Pancreas (tissue), 10 donors: ENCODE measurements at places on chromosomes 6 and 20. TPM values are rescaled to one million over a fixed set of nuclear protein-coding genes. Genes with fewer than 3 reads are reported as not detected.

- H3K27ac ChIP-seq, result no peak overlapping the region
- H3K4me1 ChIP-seq, result peaks cover 21% of the 10 kb centered on the region
Measured at GRCh38 chr6:20866935-20867703, 332.9 kb downstream of the CDKAL1 start.

The NMBR gene
- not detected for polyA plus RNA-seq

- H3K27ac ChIP-seq, result no peak overlapping the region
- no peaks in the 10 kb centered on the region for H3K27me3 ChIP-seq
- peak; percentile 34 for DNase-seq
- no peak overlapping the region for H3K4me3 ChIP-seq
Measured at GRCh38 chr20:32509639-32510066, 75.5 kb downstream of the NOL4L start.

The OLIG3 gene
- polyA plus RNA-seq, result not detected

- no peaks in the 10 kb centered on the region for H3K27me3 ChIP-seq
- H3K4me3 ChIP-seq, result no peak overlapping the region
- no peaks in the 10 kb centered on the region for H3K36me3 ChIP-seq
- DNase-seq, result no peak
- H3K27ac ChIP-seq, result no peak overlapping the region
- H3K4me1 ChIP-seq, result no peaks in the 10 kb centered on the region
Measured at GRCh38 chr6:14207448-14207847, 89.9 kb downstream of the CD83 start.

DNA sequence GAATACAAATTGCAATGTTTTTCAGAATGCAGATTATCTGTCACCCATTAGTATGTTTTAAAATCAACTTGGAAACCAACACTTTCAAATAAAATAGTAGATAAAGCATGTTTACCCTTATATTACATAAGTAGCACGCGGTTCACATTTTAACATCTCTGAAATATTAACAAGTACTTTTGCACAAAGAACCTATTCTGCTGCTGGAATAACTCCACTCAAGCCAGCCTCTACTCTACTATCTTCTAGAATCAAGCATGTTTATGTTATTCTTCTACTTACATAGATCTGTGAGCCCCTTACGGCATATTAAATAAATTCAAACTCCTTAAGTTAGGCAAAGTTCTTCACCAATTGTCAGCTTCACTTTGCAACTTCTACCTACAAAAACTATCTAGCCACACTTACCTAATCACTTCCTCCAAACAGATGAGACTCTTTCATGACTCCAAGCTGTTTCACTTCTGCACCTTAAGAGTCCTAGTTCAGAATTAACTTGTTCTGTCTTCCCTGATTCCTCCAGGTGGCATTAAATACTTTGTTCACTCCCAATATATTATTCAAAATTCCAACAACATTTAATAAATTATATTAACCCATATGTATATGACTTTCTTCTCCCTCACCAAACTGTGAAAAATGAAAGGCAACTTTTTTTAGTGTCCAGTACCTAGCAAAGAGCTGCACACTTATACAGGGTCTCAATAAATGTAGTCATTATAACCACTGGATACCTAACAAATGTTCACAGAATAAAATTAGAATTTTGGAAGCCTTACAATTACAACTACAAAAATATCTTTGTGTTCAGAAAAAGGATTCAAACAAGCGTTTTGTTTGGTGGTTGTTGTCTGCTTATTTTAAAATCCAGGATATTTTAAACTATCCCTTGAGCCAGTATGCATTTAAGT is 12.1 kb downstream of the CEP85L start:
- no peak for DNase-seq
- no peak overlapping the region for H3K27ac ChIP-seq
- no peak overlapping the region for H3K4me3 ChIP-seq
- H3K27me3 ChIP-seq, result no peaks in the 10 kb centered on the region

The KIF13A gene
- polyA plus RNA-seq, result 16.2 TPM

DNA sequence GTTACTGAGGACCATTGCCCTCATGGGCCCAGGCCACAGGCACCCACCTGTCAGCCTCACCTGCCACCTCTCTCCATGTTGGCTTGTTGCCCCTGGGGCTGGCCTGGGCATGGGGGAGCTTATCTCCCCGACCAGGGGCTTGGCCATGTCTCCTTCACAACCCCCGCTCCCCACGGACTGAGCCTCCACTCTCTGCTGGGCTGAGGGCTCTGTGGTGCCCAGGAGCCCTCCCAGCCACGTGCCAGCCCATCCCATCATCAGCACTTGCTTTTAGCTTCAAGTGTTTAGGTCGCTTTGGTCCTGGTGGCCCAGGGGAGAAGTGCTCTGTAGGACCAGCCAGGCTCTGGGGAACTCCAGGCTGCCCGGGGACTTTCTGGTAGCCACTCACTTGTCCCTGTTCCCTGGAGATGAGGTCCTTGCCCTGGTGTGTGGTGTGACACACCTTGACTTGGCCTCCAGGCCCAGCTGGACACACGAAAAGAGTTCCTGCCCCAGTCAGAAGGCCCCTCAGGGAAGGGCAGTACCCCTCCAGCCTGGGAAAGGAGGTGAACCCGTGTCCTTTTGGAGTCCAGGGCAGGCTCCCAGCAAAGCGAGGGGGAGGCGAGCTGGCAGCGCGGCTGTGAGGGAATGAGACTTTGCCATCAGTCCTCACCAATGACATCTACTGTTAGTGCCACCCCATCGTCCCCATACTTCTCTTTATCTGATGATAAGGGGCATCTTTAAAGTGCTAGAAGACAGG is 352.6 kb downstream of the ZFAND3 start:
- no peaks in the 10 kb centered on the region for H3K27me3 ChIP-seq
- DNase-seq, result no peak
- no peaks in the 10 kb centered on the region for H3K4me1 ChIP-seq
- H3K4me3 ChIP-seq, result no peak overlapping the region

The CFAP206 gene
- polyA plus RNA-seq, result 0.31 TPM

- no peak overlapping the region for H3K27ac ChIP-seq
- no peak for DNase-seq
- no peak overlapping the region for H3K4me3 ChIP-seq
- no peaks in the 10 kb centered on the region for H3K27me3 ChIP-seq
- no peaks in the 10 kb centered on the region for H3K4me1 ChIP-seq
Measured at GRCh38 chr6:99745651-99746050, 139.0 kb downstream of the PRDM13 start.

The GTSF1L gene
- polyA plus RNA-seq, result not detected

DNA sequence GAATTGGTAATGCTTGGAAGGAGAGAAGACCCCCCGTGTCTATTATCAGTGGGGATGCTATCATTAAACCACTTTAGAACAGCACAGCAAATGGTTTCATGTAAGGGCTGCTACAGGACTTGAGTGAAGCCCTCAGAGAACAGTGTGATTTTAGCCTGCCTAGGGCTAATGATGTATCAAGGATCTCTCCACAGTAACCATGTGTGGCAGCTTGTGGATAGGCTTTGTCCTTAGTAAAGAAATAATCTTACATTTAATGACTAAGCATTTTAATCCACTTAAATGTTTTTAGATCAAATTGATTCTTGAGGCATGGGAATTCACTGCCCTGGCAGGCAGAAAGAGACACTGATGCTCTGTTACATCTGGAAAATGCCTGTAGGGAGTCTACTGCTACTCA is 495.1 kb downstream of the NKAIN2 start:
- no peaks in the 10 kb centered on the region for H3K4me1 ChIP-seq
- H3K36me3 ChIP-seq, result no peaks in the 10 kb centered on the region
- no peak overlapping the region for H3K4me3 ChIP-seq
- no peak for DNase-seq
- no peaks in the 10 kb centered on the region for H3K27me3 ChIP-seq
- H3K27ac ChIP-seq, result no peak overlapping the region

- peak; percentile 11 for DNase-seq
- no peaks in the 10 kb centered on the region for H3K27me3 ChIP-seq
- H3K4me1 ChIP-seq, result peaks cover 23% of the 10 kb centered on the region
- H3K27ac ChIP-seq, result peak overlapping the region; percentile 18
- no peaks in the 10 kb centered on the region for H3K36me3 ChIP-seq
- no peak overlapping the region for H3K4me3 ChIP-seq
Measured at GRCh38 chr20:10369723-10370090, 64.3 kb downstream of the MKKS start.

DNA sequence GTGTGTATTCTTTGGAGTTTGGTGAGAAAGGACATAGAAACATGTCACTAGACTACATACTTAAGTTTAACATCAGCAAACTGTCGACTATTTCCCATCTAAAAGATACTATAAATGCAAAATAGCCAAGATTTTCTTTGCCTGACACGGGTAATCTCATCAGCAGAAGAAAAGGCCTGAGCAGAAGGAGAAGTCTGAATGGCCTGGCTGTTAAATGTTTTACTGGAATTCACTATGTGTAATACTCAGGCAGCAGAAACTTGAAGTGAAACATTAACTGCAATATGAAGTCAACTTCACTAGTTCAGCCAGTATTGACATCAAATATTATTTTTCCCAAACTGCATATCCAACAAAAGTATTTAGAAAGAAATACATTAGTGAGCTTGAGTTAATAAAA is 6.4 kb upstream of the DSE start:
- no peaks in the 10 kb centered on the region for H3K36me3 ChIP-seq
- H3K27me3 ChIP-seq, result no peaks in the 10 kb centered on the region
- no peak overlapping the region for H3K27ac ChIP-seq

DNA sequence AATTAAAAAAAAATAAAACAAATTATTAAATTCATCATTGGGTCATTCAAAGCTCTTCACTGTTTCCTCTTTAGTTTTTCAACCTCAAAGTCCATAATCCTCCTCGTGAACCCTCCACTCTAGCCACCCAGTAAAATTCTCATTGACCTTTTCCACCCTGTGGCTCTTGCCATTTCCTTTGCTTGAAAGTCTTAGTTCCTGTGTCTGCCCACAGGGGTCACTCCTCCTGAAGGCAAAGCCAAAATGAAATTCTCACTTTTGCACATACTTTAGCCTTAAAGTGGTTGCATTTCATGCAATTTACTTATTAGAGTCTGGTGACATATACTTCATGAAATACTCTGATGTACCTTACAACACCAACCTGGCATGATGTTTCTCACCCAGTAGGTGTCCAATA is 263.7 kb downstream of the BMP2 start:
- H3K4me3 ChIP-seq, result no peak overlapping the region
- DNase-seq, result no peak
- H3K36me3 ChIP-seq, result no peaks in the 10 kb centered on the region

GRCh38 chr6:35018746-35019145 is 122.4 kb downstream of the TCP11 start:
- H3K27me3 ChIP-seq, result no peaks in the 10 kb centered on the region
- H3K36me3 ChIP-seq, result no peaks in the 10 kb centered on the region
- no peak for DNase-seq
- H3K27ac ChIP-seq, result no peak overlapping the region

GRCh38 chr6:67952948-67953347 is 682.1 kb upstream of the ADGRB3 start:
- H3K27me3 ChIP-seq, result no peaks in the 10 kb centered on the region
- H3K4me1 ChIP-seq, result no peaks in the 10 kb centered on the region
- no peak for DNase-seq
- no peak overlapping the region for H3K4me3 ChIP-seq
- no peaks in the 10 kb centered on the region for H3K36me3 ChIP-seq

GRCh38 chr6:148570456-148570855 is 176.4 kb upstream of the UST start:
- no peaks in the 10 kb centered on the region for H3K4me1 ChIP-seq
- no peak for DNase-seq
- H3K27ac ChIP-seq, result no peak overlapping the region
- H3K36me3 ChIP-seq, result no peaks in the 10 kb centered on the region
- no peaks in the 10 kb centered on the region for H3K27me3 ChIP-seq
- no peak overlapping the region for H3K4me3 ChIP-seq

GRCh38 chr6:89834884-89835792 is 5.5 kb downstream of the CASP8AP2 start:
- H3K36me3 ChIP-seq, result no peaks in the 10 kb centered on the region
- DNase-seq, result no peak
- peaks cover 10% of the 10 kb centered on the region for H3K4me1 ChIP-seq
- H3K27me3 ChIP-seq, result no peaks in the 10 kb centered on the region

DNA sequence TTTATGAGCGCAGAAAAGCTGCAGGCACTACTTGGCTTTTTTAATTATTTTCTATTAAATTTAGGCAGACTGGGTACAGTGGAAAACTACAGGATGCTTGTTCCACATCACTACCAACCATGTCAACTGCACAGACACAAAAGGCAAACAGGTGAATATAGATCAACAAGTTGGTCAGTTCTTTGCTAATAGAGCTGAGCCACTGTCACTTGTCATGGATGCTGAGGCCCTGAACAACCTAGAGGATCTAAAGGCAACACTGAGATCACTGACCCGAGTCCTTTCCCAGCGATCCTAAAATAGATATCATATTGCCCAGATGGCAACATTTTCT is 34.5 kb upstream of the FAM83C start:
- H3K36me3 ChIP-seq, result no peaks in the 10 kb centered on the region
- DNase-seq, result no peak
- no peaks in the 10 kb centered on the region for H3K27me3 ChIP-seq
- peak overlapping the region; percentile 24 for H3K27ac ChIP-seq
- no peaks in the 10 kb centered on the region for H3K4me1 ChIP-seq

- no peak overlapping the region for H3K4me3 ChIP-seq
- H3K27me3 ChIP-seq, result no peaks in the 10 kb centered on the region
- peaks cover 4% of the 10 kb centered on the region for H3K4me1 ChIP-seq
- H3K36me3 ChIP-seq, result no peaks in the 10 kb centered on the region
Measured at GRCh38 chr6:113587078-113587699, 270.0 kb upstream of the MARCKS start.

The RBPJL gene
- polyA plus RNA-seq, result 1,163 TPM

GRCh38 chr20:4749326-4749725 is 27.6 kb downstream of the PRND start:
- no peaks in the 10 kb centered on the region for H3K27me3 ChIP-seq
- DNase-seq, result no peak
- H3K36me3 ChIP-seq, result no peaks in the 10 kb centered on the region
- H3K4me1 ChIP-seq, result no peaks in the 10 kb centered on the region
- H3K27ac ChIP-seq, result no peak overlapping the region

GRCh38 chr20:17662333-17663039 is 19.6 kb downstream of the RRBP1 start:
- H3K4me3 ChIP-seq, result no peak overlapping the region
- DNase-seq, result no peak
- no peaks in the 10 kb centered on the region for H3K27me3 ChIP-seq
- peak overlapping the region; percentile 73 for H3K27ac ChIP-seq
- peaks cover 22% of the 10 kb centered on the region for H3K36me3 ChIP-seq

DNA sequence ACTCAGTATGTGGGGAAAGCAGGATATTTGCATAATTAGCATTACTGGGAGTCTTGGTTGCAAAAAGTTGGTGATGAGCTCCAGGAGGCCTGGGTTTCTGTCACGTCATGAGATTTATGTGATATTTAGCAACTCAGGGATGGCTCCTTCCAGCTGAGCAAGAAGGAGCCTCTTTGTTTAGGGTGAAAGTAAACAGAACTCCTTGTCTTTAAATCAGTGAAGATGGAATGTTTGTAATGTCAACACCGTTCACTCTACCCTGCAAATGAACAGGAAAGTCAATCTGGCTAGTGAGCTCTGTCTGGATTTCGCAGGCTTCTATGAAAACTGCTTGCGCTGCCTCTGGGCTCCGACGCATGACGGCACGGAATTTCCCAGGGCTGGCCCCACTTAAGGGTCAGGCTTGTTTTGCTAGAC is 86.9 kb downstream of the PXDC1 start:
- H3K27ac ChIP-seq, result no peak overlapping the region
- no peaks in the 10 kb centered on the region for H3K27me3 ChIP-seq
- H3K36me3 ChIP-seq, result no peaks in the 10 kb centered on the region
- no peak for DNase-seq
- H3K4me1 ChIP-seq, result no peaks in the 10 kb centered on the region
- no peak overlapping the region for H3K4me3 ChIP-seq

- no peaks in the 10 kb centered on the region for H3K4me1 ChIP-seq
- no peak overlapping the region for H3K27ac ChIP-seq
- no peaks in the 10 kb centered on the region for H3K36me3 ChIP-seq
- no peak overlapping the region for H3K4me3 ChIP-seq
- no peaks in the 10 kb centered on the region for H3K27me3 ChIP-seq
Measured at GRCh38 chr20:32560989-32561830, 23.9 kb downstream of the NOL4L start.
